ENCODE measurements at places on chromosomes 7 and 10.

DNA sequence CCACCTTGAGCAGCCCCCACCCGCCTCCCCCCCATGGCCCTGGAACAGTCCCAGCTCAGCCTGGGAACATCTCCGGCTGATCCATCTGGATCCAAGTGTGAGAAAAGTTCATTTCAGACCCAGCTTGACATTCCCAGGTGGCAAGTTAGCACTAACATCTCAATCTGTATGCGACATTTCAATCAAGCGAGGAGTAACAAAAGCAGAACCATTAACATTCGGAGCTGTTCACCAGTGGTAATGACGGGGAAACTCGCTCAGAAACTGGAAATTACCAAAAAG, 65.4 kb downstream of the PAX2 start:
- DNase-seq = no peak

DNA sequence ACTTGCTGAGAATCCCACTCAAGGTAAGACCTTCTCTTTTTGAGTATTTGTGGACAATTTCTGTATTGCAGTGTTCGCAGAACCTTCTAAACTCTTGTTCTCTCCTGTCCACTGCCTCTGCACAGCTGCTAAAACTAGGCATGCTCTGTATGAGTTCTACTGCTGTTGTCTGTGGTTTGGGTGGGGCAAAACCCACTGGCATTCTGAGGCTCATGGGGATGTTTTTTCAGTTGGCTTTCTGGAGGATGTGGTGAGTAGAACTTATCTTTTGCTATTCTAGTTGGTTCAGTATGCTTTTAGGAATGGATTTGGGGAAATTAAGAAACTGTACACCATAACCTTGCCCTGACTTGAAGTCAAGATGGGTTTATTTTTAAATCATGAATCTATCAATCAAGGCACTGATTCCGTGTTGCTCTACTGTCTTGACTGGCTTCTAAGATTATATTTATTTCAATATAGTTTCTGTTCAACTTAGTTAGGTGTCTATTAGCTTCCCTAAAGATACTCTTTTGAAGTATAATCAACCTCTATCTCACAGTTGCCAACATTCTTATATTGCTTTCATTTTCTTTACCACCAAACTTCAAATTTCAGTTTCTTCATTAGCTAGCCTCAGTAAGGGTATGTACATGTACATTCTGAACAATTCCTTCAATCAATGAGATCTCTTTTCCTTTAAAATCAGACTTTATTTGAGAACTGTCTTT, 25.0 kb upstream of the C1GALT1 start:
- DNase-seq = peak; percentile 76

DNA sequence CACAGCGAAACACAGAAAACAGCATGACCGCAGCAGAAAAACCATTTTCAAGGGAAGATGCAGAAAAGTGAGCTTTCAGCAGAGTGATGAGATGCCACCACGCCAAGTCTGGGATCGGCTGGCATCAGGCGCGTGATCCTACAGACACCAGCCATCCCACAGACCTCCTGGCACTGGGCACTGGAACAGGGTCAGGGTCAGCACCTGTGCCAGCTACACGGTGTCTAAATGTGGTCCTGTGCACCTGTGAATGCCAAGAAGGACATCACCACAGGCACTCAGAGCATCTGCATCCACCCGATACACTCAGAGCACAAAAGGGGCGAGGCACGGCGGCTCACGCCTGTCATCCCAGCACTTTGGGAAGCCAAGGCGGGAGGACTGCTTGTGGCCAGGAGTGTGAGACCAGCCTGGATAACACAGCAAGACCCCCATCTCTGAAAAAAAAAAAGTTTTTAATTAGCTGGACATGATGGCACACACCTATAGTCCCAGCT, 31.5 kb downstream of the STK32C start:
- no peak for DNase-seq

DNA sequence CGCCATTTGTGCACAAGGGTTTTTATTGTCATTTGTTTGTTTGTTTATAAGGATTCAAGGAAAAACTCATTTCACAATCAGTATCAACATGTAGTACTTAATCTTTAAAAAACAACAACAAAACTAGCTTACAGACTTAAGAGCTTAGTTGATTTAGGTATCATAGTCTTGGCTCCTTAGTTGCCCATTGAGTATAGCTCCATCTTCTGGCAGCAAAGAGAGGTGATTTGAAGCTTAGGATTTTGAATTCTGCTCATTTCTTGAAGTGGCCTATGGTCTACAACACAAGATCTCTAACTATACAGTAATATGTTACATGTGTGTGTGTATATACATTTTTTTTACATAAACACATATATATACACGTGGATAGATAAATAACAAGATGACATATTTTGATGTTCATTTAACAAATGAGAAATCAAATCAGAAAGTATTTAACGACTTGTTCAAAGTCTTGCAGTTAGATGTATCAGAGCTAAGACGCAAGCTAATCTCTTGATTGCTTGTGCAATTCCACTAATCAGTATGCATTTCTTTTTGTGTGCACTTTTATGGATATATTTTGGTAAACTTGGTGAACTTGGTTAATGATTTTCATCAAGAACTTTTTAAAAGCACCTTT, 307.3 kb downstream of the CAMK1D start:
- peak; percentile 29 for DNase-seq

- DNase-seq = no peak
Measured at GRCh38 chr7:91463330-91463729, 199.1 kb downstream of the FZD1 start.

GRCh38 chr7:134356421-134356936, 39.7 kb upstream of the SLC35B4 start:
- no peak for DNase-seq

DNA sequence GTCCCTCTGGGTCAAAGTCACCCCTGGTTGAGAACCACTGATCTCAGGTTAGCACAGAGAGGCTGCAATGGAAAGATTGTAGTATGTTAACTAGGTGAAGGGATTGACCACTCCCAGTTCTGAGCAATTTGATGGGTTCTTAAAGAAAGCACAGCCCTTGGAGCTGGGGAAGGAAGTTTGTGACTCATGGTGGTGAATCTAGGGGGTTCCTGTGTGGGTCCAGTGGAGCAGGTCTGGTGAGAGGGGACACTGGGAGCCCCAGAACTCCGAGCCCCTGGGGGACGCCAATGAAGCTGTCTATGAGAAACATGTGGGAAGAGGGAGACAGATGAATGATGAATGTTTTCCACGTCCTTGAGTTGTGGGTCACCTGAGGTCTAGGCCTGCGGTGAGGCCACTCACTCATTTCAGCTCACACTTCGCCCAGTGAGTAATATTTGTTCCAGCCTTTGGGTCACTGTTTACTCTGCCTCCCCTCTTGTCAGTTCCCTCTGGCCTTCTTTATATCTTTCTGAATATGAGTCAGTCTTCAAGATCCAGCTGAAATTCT, 341.9 kb downstream of the LRMDA start:
- DNase-seq = no peak

DNA sequence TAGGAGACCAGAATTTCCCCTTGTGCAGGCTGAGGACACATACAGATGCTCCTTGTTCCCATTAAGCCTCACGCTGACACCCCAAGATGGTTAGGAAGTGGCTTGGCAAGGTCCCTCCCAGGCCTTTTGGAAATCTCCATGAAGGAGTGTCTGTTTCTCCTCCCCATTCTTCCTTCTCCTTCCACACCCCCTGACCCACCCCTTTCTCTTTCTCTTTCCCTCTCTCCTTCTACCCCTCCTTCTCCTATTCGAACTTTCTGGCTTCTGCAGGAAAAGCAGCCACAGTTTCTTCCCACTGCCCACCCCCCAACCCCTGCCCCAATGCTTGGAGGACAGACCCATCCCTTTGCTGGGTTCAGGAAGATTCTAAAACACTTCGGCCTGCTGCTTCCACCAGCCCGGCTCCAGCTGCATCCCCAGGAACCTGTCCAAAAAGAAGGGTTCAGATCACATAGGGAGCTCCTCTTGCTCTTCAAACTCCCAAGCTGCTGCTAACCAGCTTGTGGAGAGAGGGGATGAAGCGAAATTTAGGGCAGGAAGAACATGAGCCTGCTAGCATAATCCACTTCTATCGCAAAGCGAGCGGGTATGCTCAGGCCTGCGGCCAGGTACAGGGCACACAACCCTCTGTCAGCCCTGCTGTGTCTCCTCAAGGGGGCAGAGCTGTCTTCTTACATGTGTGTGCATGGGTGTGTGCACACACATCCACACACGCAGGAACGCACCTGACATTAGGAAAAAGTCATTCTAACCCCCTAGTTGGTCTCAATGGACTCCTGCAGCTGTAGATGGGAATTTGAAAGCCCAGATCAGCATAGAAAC, 80.4 kb downstream of the PPP1R3C start:
- DNase-seq = no peak

DNA sequence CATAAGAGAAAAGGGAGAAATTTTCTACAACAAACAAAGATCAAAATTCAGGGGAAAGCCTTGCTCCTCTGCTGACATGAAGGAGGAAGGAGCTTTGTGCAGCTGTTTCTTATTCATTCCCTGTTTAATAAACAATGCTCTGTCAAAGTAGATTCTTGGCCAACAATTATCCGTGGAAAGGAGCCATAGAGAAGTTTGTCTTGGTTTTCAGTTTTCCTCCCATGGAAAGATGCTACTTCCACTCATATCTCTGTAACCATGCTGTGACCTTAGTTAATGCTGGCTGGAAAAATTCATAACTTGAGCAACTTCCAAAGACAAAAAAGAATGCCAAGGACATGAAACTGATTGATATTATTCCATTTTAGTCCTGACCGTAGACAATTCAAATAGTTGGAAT, 8.1 kb downstream of the DDC start:
- no peak for DNase-seq

DNA sequence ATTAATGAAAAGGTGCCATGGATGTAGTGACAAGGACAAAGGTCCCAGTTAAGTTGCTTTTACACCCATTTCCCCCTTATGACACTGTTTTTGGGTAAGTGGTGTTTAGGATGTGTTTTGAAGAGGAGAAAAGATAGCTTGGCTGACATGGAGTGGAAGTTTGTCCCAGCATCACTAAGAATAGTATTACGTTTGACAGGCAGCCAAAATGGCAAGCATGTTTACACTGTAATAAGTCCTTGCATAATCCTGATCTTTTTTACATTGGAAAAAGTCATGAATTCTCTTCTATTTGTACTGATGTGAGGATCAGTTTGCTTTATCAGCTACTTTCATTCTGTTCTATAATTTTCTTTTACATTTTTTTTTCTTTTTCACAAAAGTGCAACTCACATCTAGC, 137.8 kb downstream of the CHRM2 start:
- DNase-seq = no peak

DNA sequence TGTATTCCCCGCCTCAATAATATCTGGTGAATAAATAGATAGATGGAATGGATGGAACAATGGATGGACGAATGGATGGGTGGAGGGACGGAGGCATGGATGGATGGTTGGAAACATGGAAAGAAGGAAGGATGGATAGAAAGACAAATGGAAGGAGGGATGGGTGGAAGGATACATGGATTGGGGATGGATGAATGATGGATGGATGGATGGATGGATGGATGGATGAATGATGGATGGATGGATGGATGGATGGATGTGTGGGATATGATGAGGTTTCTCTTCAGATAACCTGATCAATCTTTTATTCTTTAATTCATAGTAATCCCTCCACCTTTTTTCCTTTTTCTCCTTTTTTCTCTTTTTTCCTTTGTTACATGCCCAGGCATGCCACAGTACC, 3.0 kb upstream of the AKR1B15 start:
- DNase-seq = no peak

GRCh38 chr7:137084607-137085380, 216.3 kb downstream of the CHRM2 start:
- DNase-seq = no peak

DNA sequence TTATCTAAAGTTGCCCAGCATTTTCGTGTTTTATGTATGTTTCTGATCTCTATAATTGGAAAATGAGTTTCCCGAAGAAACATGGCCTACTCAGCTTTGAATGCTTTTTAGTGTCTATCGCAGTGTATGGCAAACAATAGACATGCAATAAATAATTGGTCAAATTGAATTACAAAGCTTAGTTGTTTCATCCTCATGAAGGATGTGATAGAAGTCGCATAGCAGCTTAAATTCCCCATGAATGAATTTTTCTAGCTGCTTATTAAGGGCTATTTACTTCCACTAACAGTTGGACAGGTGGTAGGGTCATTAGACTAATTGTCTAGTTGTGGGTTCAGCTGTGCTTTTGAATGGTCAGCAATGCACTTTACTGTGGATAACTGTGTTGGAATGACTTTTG, 467.3 kb upstream of the MBL2 start:
- no peak for DNase-seq

DNA sequence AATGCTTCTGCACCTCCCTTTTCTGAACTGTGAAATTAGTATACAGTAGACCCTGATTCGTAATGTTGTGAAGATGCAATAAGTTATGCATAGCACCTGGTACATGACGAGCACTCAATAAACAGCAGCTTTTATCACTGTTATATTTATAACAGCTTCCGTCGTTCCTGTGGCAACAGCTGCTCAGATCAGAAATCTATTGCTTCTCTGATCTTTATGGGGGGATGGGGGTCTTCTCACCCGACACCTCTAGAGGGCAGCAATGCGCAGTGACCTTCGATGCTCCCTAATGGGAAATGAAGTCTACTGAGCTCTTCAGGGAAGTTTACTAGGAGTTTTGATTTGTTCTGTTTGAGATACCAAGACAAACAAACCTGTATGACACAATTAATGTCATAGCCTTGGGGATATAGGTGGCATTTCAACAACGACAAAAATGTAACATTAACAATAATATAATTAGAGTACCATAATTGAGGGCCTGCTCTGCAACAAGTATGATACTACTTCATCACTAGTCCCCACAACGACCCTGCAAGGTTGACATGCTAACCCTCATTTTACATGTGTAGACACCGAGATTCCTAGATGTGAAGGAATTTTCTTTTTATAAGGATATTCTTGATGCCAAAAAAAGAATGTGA, 289.6 kb downstream of the SFMBT2 start:
- no peak for DNase-seq

GRCh38 chr10:13915710-13916109, 328.9 kb downstream of the PRPF18 start:
- no peak for DNase-seq

DNA sequence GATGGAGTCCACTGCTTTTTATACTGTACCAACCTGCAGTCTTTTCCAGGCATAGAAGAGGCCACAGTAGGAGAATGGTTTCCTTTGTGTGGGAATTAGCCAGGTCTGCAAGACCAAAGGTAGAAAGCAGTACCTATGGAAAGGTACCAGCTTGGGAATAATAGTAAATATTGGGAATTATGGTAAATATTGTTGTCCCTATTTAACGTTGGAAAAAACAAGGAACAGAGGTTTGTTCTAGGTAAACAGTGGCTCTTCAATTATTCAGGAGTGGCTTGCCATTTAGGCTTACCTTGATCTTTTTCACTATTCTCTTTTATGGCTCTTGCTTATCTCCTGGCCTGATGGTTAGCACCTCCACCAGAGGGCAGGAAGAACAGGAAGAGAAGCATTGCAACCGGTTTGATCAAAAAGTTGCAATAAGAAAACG, 43.9 kb upstream of the GSAP start:
- DNase-seq = no peak

- no peak for DNase-seq
Measured at GRCh38 chr10:79293841-79294581, 53.3 kb upstream of the PPIF start.

GRCh38 chr7:29421010-29421956, 142.4 kb upstream of the PRR15 start:
- DNase-seq = no peak

GRCh38 chr10:45452743-45453452, 78.9 kb downstream of the ALOX5 start:
- DNase-seq = no peak
